Right ventricle myocardium superior (tissue), 1 donor: ENCODE measurements at places on chromosomes 11 and 22. TPM values are rescaled to one million over a fixed set of nuclear protein-coding genes. Genes with fewer than 3 reads are reported as not detected.
A peak's percentile ranks its signal among the peaks of the same experiment; 100 is the strongest.

- DNase-seq = peak; percentile 19
These were observed 282.5 kb downstream of the TBC1D22A start for GRCh38 chr22:47044722-47045535.

- DNase-seq = no peak
These were observed 53.2 kb downstream of the SPON1 start for GRCh38 chr11:14015711-14016110.

- DNase-seq = no peak
These were observed 9.6 kb downstream of the PARVB start for GRCh38 chr22:44033694-44034093.

DNA sequence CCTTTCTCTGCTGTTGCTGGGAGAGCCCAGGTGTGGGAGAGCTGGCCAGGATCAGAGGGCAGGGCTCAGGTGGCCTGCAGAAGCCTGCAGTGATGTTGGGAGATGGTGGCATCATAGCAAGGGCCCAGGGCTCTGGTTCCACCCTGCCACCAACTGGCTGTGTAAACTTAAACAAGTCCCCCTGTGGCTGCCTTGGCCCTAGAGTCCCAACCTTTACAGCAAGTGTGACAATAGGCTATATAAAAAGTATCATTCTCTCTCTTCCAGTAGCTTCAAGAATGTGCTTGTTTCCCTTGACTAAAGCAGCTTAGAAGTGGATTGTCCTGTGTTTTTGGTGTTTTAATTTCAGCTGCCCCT is 201.8 kb upstream of the E2F8 start:
- DNase-seq = no peak

DNA sequence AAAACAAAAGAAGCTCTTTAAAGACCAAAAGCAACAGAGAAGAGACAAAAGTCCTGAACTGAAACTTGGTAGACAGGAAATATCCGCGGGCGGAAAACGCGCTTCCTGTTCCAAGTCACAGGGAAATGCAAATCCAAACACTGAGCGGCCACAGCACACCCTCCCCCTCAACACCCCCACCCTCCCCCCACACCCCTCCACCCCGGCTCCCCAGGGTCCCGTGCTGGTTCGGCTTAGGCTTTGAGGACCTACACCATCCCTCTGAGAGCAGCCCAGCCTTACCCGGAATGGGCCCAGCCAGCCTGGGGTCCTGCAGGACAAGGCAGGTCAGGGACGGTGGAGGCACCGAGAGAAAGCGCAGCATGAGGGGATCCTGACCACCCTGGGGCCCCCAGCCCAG is 160.4 kb downstream of the BRD1 start:
- DNase-seq = no peak

- DNase-seq = no peak
These were observed 25.5 kb downstream of the DDI1 start for GRCh38 chr11:104061853-104062521.

GRCh38 chr11:70522309-70522592 is 123.9 kb downstream of the CTTN start:
- no peak for DNase-seq

DNA sequence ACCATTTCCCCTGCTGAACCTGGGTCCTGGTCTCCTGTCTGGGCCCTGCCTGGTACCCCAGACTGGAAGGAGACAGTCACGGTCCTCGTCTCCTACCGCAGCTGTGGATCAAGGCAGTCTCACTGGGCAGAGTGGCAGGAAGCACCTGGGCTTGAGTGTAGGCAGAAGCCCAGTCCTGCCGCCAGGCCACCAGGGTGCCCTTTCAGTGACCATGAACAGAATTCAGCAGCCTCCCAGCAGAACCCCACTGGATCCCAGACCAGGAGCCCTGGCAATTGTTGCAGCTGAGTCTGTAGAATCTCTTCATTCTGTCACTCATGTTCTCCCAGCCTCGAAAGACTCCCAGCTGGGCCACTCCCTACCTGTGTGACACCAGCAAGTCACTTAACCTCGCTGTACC is 25.5 kb upstream of the CREB3L1 start:
- no peak for DNase-seq

DNA sequence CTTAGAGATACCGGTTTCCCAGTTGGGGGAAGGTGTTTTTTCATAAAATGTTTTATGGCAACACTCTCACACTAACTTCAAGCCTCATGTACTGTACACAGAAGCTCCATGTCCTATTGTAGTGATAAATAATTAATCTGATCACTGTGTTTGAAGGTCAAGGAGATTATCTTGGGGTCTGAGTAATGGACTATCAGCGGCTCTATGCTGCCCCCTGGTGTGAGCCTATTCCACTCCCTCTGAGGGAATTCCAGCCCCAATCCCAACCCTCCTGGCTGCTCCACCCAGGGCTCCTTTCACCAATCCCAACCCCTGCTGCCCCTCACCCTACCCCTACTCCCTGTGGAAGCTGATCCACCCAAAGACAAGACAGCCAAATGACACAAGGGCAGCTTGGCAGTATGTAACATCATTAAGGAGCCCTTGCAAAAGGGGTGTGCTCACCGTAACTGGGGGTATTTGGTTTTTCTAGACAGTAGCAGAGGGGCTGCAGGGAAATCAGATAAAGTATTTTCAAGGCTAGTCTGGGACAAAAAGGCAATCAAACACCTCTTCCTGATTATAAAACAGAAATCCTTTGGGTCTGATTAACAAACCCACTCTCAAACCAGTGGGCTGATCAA is 22.3 kb downstream of the HPS4 start:
- DNase-seq = peak; percentile 60

DNA sequence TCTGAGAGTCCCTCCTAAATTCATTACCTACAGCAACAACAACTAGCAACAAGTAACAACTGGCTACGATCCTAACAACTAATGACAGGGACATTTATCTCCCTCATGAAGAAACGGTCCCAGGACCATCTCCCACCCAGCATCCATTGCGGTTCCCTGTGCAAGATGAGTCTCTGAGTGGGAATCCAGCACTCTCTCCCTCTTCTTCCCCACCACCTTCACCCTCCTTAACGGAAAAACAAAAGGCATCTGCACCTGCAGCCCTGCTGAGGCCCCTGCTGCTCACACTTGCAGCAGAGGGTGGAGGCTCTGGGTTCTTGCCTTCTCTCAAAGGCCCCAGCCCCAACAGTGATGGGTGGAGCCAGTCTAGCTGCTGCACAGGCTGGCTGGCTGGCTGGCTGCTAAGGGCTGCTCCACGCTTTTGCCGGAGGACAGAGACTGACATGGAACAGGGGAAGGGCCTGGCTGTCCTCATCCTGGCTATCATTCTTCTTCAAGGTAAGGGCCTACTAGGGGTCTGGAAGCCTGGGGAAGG is at the start of gene CD3G:
Gene CD3G, plus strand, starts transcription at position 364 of the 535 bp plus-strand sequence. Its CDS starts 80 bp downstream, at position 444.
- no peak for DNase-seq

- no peak for DNase-seq
These were observed 80.1 kb downstream of the DBX1 start for GRCh38 chr11:20080032-20080685.

GRCh38 chr11:24521601-24522000 is 24.7 kb downstream of the LUZP2 start:
- DNase-seq = no peak

GRCh38 chr11:67615728-67616430 is 9.1 kb downstream of the NDUFV1 start:
- DNase-seq = peak; percentile 35

DNA sequence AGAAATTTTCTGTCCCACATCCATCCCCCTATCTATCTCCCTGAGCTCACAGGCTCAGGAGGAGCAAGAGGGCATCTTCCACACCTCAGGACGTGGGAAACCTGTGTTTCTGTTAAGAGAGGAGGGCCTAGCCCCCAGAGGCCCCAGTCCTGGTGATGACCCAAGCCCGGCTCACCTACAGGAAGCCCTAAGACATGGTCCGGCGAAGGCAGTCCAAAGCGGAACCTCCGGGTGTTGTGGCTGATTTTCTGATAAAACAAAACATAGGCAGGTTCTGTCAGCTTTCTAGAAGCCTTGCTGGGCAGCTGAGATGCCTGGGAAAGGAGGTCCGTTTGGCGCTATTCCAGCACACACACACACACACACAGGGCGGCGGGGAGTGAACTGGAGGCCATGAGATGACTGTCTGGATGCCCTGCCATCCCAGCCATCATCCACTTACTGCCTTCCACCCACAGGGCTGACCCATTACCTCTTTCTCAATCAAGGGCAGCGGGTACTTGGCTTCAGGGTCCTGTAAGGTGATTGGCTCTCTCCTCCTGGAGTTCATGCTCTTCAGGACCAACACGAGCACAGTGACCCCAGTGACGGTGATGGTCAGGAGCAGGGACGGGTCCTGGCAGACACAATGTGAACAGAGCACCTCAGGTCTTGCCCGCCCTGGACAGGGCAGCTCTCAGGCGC is 882 bp downstream of the CYB5R2 start:
- no peak for DNase-seq

DNA sequence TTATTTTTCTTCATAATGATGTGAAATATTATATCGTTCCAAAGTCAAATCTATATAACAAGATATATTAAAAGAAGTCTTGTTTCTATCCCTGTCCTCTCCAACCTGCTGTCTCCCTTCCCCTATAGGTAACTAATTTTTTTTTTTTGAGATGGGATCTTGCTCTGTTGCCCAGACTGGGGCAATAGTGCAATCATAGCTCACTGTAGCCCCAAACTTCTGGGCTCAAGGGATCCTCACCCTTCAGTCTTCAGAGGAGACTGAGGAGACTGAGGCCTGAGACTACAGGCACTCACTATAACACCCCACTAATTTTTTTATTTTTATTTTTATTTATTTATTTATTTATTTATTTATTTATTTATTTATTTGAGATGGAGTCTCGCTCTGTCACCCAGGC is 10.3 kb upstream of the RELA start:
- no peak for DNase-seq

DNA sequence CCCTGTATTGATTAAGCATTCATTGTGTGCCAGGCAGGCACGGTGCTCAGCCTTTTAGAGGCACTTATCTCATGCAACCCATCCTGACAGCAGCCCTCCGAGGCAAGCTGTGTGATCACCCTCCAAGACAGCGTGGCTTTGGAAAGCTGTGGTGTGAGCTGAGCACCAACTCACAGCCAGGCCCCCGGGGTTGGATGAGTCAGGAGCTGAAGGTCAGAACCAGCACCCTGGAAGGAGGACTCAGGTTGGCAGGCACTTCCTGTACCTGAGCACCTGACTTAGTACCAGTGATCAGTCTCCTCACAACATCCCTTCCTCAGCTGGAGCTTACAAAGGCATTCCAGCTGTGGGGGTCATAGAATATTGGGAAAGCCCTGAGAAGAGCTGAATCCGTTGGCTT is 9.0 kb downstream of the PATZ1 start:
- DNase-seq = no peak

GRCh38 chr22:43249789-43250471 is 63.0 kb upstream of the TTLL12 start:
- no peak for DNase-seq

DNA sequence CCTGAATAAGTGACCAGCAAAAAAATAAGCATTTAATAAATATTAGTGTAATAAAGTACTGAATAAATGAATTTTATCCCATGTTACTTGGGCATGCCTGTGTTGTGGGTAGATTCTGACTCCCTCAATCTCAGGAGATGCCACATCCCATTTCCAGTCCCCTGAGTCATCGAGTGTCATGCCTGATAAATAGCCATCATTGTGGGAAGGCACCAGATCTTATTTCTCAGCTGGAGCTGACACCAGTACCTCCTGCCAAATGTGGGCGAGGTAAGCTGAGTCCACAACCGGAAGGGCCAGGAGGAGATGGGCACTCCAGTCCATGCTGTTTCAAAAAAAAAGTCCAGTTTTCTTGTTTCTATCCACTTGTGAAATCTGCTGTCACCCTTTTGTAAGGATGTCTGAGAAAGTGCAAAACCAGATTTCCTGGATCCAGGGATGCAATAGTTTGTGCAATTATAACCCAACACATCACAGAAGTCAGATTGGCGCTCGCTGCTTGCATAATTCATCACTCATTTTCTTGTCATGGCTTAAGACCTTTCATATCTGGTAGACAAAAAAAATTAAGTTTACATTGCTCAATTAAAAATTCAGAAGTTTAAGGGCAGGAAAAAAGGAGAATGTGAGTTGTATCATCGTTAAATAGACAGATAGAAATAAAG is 311.6 kb downstream of the MIAT start:
- no peak for DNase-seq

- DNase-seq = no peak
These were observed 116.5 kb downstream of the SPON1 start for GRCh38 chr11:14079011-14079410.

DNA sequence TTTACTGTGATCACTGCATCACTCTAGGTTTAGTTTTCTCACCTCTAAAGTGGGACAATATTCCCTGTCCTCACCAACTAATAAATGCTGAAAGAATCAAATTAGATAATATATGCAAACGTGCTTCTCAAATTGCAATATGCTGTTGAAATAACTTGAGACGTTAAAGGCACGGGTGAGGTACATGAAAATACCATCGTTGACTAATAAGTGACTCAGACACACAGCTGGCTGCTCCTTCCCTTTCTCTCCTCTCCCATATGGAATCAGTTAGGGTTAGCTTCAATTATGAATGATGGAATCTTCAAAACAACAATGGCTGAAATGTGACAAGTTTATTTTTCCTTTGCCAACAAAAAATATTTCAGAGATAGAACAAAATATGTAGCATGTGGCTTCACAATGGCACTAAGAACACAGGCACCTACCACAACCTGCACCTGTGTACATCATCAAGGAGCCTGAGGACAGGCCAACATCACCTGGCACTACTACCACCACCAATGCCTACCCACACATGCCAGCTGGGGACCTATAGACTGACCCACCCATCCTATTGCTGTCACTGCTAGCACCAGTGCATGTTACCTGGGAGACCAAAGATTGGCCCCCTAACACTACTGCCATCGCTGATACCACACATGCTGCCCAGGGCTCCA is 13.7 kb downstream of the GDPD4 start:
- no peak for DNase-seq

DNA sequence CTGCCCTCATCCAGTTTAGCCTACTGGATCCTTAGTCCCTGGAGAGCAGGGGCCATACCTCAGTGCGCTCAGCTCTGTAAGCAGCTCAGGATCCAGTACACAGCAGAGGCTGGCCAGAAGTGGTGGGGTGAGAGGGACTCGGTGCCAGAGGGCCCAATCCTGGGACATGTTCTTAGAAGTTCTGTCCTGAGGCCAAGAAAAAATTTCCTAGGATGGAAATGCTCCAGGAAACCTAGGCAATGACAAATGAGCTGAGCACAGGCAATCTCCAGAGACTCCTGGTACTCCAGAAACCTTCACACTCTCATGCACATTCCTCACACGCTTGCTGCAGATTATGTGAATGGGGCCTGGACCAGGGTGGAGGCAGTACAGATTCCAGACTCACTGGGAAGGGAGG is 89.6 kb downstream of the SERGEF start:
- peak; percentile 57 for DNase-seq

- DNase-seq = no peak
These were observed 18.7 kb upstream of the ZC3H12C start for GRCh38 chr11:110074499-110074898.

- no peak for DNase-seq
These were observed 300.6 kb downstream of the DDX10 start for GRCh38 chr11:108965306-108966001.

OR52R1 gene
- not detected for total RNA-seq

MS4A12 gene
- total RNA-seq = not detected

TEX12 gene
- total RNA-seq = not detected

TREH gene
- not detected for total RNA-seq

GGTLC3 gene
- total RNA-seq = not detected

PTPRCAP gene
- 1.0 TPM for total RNA-seq

ALG8 gene
- 15.8 TPM for total RNA-seq

DEUP1 gene
- not detected for total RNA-seq

NLRP14 gene
- total RNA-seq = not detected

P2RY6 gene
- 2.1 TPM for total RNA-seq

GPR83 gene
- 0.27 TPM for total RNA-seq

C11orf16 gene
- total RNA-seq = not detected

EP300 gene
- 24.2 TPM for total RNA-seq

ARHGAP32 gene
- total RNA-seq = 5.7 TPM

OR51B5 gene
- total RNA-seq = not detected

GLYAT gene
- total RNA-seq = 0.22 TPM

TSGA10IP gene
- total RNA-seq = not detected
